ENCODE measurements at places on chromosomes 3 and 15. TPM values are rescaled to one million over a fixed set of nuclear protein-coding genes. Genes with fewer than 3 reads are reported as not detected.

The CLRN1 gene
- total RNA-seq: not detected

The CHRNA7 gene
- 0.76 TPM for total RNA-seq

The KY gene
- total RNA-seq: not detected

The NEIL1 gene
- total RNA-seq: 4.7 TPM

The UACA gene
- 33.4 TPM for total RNA-seq

The SSUH2 gene
- 0.36 TPM for total RNA-seq

The BCL2A1 gene
- total RNA-seq: not detected

The ZPLD1 gene
- total RNA-seq: not detected

The ITIH1 gene
- total RNA-seq: 0.12 TPM

The TLE3 gene
- 46.3 TPM for total RNA-seq

The ANKRD63 gene
- not detected for total RNA-seq

The TMEM45A gene
- total RNA-seq: 13.6 TPM

The CFAP20DC gene
- total RNA-seq: 8.7 TPM

The PP2D1 gene
- not detected for total RNA-seq

The RAD51 gene
- total RNA-seq: 8.2 TPM

The TMEM108 gene
- 0.60 TPM for total RNA-seq
